NCI-H2081 (cell line): ENCODE measurements at places on chromosomes 16 and 17.

DNA sequence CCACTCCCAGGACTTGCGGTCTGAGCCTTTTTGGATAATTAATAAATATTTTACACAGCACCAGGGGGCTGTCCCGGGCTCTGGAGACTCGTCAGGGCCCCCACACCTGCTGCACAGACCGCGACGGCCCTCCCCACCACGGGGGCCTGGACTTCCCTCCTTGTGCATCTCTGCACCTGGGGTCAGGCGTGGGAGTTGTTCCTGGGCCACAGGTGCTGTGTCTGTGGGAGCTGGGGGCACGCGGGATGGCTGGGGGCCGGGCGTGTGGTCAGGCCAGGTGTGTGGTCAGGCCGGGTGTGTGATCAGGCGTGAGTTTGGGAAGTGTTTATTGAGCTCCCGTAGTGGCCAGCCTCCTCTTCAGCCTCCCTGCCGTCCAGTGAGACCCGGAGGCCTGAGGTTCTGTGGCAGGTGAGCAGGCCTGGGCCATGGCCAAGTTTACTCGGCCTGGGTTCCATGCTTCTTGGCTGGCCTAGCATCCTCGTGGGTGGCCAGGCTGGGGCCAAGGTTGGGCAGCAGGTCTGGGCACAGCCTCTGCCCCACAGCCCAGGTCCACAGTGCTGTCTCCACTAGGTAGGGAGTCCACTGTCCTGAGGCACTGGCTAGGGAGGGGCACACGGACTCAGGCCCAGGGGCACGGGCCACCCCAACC, 1.9 kb upstream of the STUB1 start:
- no peak for DNase-seq

- no peak for DNase-seq
Measured at GRCh38 chr17:31645351-31645750, 213.7 kb downstream of the COPRS start.

GRCh38 chr17:75638893-75639292, 5.7 kb downstream of the SMIM5 start:
- no peak for DNase-seq

GRCh38 chr17:66944351-66945146, 20.0 kb upstream of the CACNG4 start:
- DNase-seq = no peak

DNA sequence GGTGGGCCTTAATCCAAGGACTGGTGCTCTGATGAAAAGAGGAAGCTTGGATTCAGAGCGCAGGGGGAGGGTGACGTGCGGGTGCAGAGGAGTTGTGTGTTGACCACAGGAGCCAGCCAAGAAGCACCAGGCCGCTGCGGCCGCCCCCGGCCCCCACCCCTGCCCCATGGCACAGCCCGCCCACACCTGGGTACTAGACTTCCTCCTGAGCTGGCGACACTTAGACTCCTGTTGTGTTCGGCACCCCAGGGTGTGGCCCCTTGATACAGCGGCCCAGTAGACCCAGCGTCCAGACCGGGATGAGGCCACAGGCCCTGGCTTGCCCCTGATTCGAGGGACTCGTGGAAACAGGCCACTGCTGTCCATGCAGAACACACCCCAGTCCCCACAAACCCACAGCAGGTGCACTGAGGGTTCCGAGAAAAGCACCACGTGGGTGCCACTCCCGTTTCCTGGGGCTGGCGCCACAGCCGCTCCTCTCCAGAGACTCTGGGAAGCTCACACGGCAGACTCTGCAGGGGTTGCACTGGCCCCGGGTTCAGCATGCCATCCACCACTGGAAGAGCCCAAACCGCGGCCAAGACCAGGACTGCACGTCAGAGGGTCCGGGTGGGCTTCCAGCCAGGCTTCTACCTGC, 5.7 kb upstream of the SNAI3 start:
- DNase-seq = no peak
